ENCODE measurements at places on chromosomes 4 and X. TPM values are rescaled to one million over a fixed set of nuclear protein-coding genes. Genes with fewer than 3 reads are reported as not detected.

DNA sequence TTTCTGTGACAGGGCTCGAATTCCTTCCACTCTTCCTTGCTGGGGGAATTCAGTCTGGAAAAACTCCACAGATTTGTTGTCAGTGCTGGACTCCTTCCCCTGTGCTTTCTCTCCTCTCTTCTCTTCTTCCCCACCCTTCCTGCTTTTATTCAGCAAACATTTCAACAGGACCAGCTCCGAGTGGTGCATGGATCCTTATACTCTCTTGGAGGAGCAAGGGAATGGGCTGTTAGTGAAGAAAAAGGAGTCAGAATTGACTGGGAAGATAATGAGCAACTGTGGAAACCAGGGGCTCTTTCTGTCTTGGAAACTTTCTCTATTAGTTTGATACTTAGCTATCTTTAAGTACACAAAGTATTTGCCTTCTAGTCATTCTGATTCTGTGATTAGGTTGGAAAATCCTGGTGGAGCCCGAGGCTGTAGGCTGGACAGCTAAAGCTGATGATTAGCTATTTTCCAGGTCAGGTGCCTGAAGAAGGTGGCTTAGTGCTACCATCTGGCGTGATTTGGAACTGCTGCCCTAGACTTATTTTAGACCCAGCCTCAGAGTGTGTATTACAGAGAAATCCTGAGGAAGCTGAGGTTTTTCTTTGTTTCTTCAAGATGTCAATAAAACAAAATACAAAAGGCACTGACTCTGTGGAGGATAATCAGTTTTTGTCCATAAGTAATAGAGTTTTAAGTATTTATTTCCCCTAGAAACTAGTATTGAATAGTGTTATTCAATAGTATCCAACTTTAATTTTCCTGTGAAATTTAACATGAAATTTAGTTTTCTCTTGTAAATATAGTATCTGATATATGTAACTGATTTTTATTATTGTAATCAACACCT lies 38.4 kb downstream of the NAP1L5 start:
- DNase-seq, result no peak

GRCh38 chr4:189533603-189534002 lies 407.1 kb upstream of the FRG1 start:
- no peak for DNase-seq

- no peak for DNase-seq
These were observed 2.0 kb upstream of the STAG2 start for GRCh38 chrX:123959281-123960063.

DNA sequence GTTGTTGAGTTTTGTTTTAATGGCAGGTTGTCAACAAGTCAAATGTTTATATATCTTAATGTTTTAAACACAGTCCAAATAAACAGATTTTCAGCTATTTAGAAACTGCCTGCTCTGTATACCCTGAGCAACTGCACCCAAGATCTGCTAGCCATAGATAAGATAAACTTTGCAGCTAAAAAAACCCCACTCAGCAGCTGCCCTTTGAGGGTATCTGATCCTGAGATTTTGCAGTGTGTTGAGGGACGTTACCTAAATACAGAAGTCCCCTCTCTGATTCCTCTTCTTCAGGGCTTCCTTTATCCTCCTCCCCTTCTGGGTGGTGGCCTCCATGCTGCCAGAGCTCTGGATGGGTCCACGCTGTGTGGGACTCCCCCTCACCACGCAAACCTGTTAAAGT lies 11.0 kb upstream of the FGG start:
- no peak for DNase-seq

DNA sequence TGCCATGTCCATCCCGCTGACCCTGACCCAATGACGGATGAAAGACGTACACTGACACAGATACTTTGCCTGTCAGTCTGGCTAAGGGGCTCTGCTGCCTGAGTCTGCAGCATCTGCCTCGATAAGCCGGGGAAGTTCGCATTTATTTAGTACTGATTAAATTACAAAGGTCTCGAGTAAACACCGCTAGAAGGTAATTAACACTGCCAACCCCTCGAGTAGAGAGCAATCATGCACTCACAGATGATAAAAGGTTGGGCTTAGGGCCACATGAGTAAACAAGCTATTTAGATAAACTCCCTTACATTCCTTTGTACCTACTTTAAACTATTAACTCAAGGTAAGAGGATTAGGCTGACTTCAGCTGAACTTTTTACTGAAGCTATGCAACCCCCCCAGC lies 16.0 kb upstream of the RBMXL3 start:
- DNase-seq, result no peak

DNA sequence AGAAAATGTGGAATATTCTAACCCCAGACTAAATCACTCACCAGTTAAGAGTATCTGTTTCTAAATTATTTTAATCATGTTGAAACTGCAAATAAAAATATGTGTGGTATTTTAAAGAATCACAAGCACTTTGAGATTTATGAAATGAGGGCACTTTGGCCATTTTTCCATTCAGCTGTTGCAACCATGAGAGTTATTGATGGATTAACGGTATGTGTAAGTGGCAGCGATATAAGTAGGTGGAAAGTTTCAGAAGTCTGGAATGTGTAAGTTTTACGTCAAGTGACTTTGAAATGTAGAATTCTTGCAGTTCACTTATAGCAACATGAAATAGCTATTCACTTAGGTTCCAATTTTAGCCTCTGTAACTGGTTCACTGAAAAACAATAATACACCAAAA lies 905.1 kb upstream of the SLIT2 start:
- DNase-seq, result no peak

GRCh38 chr4:93748373-93749291 lies 79.9 kb upstream of the ATOH1 start:
- no peak for DNase-seq

- no peak for DNase-seq
These were observed 171.8 kb upstream of the FGF16 start for GRCh38 chrX:77275392-77275791.

DNA sequence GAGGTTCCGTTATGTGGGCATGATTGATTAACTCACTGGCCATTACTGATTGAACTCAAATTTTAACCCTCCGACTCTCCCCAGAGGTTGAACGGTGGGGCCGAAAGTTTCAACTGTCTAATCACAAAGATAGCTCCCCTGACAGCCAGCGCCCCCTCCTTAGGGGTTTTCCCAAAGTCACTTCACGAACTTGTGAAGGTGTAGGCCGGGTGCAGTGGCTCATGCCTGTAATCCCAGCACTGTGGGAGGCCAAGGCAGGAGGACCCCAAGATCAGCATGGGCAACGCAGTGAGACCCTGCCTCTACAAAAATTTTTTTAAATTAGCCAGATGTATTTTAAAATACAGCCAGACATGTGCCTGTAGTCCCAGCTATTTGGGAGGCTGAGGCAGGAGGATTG lies 39.8 kb upstream of the RBM47 start:
- no peak for DNase-seq

- no peak for DNase-seq
These were observed 1.3 kb downstream of the NPY1R start for GRCh38 chr4:163330916-163331628.

The KIT gene
- 1.1 TPM for total RNA-seq

The SCML1 gene
- total RNA-seq, result 11.8 TPM

The EXOSC9 gene
- 58.8 TPM for total RNA-seq

The ZDHHC15 gene
- total RNA-seq, result not detected

The NXF2B gene
- total RNA-seq, result not detected

The ATP2B3 gene
- not detected for total RNA-seq

The DGKK gene
- not detected for total RNA-seq

The MAGEA2B gene
- not detected for total RNA-seq

Measured in T-helper 17 cell (primary cell).